Glomerular endothelial cell (primary cell): ENCODE measurements at places on chromosomes 4 and X. TPM values are rescaled to one million over a fixed set of nuclear protein-coding genes. Genes with fewer than 3 reads are reported as not detected.

Gene LRPAP1
- total RNA-seq: 253 and 307 TPM in 2 replicates

Gene PDZD11
- total RNA-seq: 32.9 and 46.6 TPM in 2 replicates

Gene MUC7
- total RNA-seq: not detected in 2 replicates

Gene HGFAC
- total RNA-seq: 0.64 TPM in 1 of 2 replicates, not detected in the other

Gene BRS3
- total RNA-seq: not detected in 2 replicates

Gene TRIM60
- total RNA-seq: not detected in 2 replicates

Gene TLR6
- total RNA-seq: 1.5 and 2.9 TPM in 2 replicates

Gene TCEAL5
- total RNA-seq: not detected in 2 replicates

Gene SMR3B
- not detected in 2 replicates for total RNA-seq

Gene PLP1
- not detected in 2 replicates for total RNA-seq

Gene NPY1R
- 0.23 and 0.58 TPM in 2 replicates for total RNA-seq

Gene COL4A6
- 5.7 and 8.1 TPM in 2 replicates for total RNA-seq

Gene CPLX1
- 0.29 TPM in 1 of 2 replicates, not detected in the other for total RNA-seq

Gene VCX3A
- total RNA-seq: not detected in 2 replicates

Gene ALAS2
- not detected in 2 replicates for total RNA-seq

Gene PASD1
- total RNA-seq: not detected in 2 replicates

Gene CHRDL1
- 0.58 and 4.0 TPM in 2 replicates for total RNA-seq

Gene PHOX2B
- total RNA-seq: not detected in 2 replicates

Gene FRAS1
- 7.2 and 23.1 TPM in 2 replicates for total RNA-seq

Gene ZNF711
- 1.4 and 3.3 TPM in 2 replicates for total RNA-seq
